ENCODE measurements at places on chromosomes 4 and X.
A peak's percentile ranks its signal among the peaks of the same experiment; 100 is the strongest.

- no peak for DNase-seq
Observed at GRCh38 chr4:57144466-57144865, 34.3 kb upstream of the IGFBP7 start.

- no peak for DNase-seq
Observed at GRCh38 chr4:122661176-122662160, 40.6 kb upstream of the IL21 start.

DNA sequence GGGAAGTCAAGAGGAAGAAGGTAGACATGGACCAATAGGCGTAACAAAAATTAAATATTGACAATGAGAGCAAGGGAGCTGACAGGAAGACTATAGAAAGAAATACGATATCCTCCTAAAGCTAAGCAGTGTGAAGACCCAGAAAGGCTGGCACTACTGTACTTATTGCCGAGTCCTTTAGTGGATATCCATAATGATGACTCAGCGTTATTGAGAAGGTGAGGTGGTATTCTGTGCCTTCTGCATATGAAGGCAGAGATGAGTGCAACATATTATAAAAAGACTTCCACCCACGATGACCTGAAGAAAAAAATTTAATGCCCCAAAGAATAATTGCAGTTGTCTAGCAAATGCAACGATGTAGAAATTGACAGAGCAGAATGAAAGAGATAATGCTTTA lies 13.0 kb upstream of the MCF2 start:
- no peak for DNase-seq

DNA sequence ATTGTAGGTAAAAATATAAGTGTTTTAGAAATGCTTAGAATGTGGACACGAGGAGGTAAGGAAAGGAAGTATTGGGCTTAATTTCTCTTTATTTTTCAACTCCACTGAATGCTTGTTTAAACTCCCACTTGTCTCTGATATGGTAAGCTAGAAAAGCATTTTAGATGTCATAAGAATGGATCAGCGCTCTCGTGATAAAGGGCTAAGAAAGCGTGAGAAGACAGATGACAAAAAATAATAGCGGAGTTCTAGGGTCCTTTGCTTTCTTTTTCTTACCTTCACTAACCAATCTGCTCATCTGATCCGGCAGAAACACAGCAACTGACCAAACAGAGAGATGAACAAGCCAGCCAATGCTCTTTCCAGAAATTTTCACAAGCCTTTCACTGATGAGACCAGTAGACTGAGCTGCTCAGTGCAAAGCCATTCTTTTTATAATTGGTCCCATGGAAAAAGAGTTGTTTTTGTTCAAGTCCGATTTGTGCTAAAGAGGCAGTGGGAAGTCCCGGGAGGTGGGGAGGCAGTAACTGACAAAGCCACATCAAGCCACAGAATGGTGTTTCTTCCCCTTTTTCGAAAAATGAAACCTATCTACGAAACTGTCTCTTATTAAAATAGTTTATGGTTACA lies at the start of gene TASL:
TASL (minus strand) TSS at position 405 of the 630 bp plus-strand sequence. CDS start 17,411 bp downstream, outside the sequence.
- no peak for DNase-seq

DNA sequence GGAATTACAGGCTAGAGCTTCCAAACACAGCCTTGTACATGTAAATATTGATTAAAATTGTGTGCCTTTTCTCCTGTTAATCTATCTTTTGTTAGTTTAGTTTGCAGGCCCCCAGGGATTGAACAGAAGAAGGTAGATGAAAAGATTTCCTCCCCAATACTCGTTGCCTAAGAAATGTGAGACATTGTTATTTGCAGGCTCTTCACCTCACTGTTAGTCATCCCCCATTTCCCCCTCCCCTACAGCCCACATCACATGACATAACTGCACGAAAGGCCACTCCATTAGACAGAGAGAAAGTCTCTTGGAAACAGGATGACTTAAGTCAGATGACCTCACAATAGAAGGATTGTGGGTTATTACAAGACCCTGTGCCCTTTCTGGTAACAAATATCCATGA lies 13.3 kb upstream of the MID1 start:
- DNase-seq: peak; percentile 17

DNA sequence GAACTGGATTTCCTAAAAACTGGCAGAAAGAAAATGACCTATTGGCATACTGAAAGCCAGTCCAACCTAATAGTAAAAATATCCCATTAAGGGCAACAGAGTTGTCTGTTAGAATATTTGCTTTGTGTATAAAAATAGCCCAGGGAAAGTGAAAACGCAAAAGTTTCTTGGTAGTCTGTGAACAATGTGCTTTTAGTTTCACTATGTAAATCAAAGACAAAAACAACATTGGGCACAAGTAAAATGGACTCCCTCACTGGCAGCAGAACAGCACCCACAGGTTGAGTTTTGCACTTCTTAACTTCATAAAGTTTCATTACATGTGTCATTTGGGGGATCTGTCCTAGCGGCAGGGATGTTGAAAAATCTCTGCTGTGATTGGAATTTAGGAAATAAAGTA lies 4.3 kb upstream of the FGG start:
- DNase-seq: no peak

DNA sequence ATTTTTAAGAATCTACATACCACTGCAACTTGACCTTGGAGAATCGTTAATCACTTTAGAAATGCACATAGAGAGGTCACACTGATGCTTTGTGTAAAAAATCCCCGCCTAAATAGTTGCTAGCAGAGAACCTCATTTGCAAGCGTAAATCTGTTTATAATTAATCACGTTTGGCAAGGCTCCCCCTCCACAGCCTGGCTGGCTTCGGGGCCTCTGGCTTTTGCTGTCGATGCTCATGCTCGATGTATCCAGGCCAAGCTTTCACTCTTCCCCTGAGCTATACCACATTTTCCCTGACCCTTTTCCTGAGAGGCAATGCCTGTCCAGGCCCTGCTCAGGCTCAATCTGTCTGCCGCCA lies 23.4 kb downstream of the CYTL1 start:
- DNase-seq: no peak

DNA sequence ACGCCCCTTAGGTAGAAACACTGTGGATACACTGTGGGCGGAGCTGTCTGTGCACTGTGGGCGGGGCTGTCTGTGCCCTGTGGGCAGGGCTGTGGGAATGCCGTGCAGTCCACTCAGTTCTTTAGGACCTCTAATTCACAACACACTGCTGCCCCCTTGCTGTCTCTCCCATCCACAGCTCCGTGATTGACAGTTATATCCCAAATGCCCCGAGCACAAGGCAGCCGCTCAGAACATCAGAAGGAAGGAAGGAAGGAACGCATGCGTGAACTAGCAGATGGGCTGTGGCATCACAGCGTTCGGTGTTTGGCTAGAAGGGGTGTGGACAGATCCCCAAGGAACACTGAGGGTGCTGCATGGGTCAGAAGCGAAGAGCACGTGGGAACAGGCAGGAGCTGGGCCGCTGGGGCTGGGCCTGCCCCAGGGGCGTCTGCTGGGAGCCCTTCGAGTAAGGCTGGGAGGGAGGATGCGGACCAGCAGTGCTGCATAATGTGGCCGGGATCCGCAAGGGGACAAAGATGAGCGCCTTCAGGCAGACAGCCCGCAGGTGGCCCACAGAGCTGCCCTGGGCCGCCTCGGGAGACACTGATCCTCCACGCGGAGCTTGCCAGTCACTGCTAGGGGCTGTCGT lies 29.8 kb downstream of the ACOX3 start:
- DNase-seq: peak; percentile 89

DNA sequence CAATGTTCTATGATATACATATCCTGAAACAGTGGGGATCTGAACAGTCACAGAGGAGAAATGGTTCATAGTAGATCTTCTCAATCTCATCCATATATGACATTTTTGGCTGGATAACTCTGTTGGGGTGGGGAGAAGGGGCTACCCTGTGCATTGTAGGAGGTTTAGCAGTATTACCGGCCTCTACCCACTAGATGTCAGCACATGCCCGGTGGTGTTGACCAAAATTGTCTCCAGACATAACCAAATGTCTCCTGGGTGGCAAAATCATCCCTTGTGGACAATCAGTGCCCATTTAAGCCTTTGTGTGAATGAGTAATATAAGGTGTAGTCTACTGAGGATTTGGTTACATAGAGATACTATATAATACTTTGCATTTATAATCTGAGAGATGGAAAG lies 89.9 kb downstream of the PLS3 start:
- DNase-seq: peak; percentile 38

GRCh38 chr4:174119830-174120229 lies 163.6 kb downstream of the FBXO8 start:
- no peak for DNase-seq

DNA sequence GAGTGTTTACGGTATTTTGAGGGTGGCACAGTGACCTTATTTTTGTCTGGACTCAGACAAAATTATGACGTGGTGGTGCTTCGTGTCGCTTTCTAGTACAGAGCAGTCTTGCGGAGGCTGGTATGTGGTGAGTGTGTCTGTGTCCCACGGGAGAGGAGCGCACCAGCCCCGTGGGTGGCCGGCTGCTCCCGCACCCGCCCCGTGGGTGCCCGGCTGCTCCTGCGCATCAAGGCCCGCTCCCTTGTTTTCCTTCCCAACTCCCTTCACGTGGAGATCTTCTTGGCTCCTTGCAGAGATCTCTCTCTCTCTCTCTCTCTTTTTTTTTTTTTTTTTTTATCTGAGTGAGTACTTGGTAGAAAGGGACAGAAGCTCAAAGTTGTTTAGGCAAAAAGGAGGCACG lies 12.2 kb upstream of the FAM149A start:
- DNase-seq: no peak

GRCh38 chr4:38470735-38471262 lies 193.2 kb upstream of the KLF3 start:
- DNase-seq: no peak

DNA sequence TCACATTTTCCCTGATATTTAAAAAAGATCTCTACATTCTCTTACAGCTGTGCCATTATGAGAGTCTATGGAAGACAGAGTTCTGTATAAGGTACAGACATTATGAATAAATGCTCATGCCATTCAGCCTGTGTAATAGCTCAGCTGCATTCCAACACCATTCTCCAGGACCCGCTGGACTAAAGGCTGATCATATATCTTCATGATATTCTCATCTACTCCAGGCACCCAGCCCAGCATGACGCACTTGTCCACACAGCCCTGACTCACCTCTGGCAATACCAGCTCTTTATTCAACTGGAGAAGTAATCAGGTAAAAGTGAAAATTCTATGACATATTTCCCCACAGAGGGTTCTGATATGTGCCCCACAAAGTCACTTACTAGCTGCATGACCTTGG lies 437.5 kb upstream of the FGF16 start:
- DNase-seq: no peak

DNA sequence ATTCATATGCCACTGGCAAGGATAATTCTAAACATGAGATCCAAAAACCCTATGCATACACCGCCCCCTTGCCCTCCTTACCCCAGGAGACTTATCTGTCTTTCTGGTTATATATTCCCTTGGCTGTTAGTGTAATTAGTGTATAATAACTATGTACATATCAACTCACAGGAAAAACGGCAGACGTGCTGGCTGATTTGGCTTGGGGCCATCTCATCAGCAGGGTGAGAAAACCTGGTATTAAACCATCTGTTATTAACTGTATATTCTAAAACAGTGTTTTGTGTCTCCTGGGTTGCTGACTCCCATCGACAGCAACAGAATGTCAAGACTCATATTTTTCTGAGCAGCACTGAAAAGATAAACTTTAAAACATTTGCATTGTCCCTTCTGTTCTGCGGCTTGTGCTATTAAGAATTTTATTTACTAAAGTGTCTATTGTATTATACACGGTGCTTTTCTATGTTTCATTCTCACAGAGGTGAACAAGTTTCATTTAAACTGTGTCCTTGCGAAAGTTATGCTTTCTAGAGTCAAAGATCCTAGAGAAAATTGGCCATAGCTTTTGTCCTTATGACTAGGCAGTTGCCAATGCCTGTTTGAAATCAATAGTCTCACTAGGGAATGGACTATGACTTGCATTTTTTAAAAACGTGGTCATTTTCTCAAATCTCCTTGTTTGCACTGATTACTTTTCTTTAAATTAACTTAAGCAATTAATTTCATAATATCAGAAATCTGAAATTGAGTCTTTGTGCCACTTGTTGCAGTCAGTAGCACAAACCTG lies 211.5 kb upstream of the MID1 start:
- DNase-seq: peak; percentile 15

GRCh38 chr4:26803211-26803861 lies 57.3 kb upstream of the STIM2 start:
- DNase-seq: no peak

- no peak for DNase-seq
Observed at GRCh38 chrX:41412261-41413081, 34.7 kb upstream of the NYX start.

GRCh38 chrX:123859409-123859845 lies 426 bp upstream of the XIAP start:
- peak; percentile 65 for DNase-seq

- no peak for DNase-seq
Observed at GRCh38 chr4:128917781-128918180, 108.3 kb downstream of the JADE1 start.

GRCh38 chrX:140975472-140975871 lies 26.9 kb upstream of the SPANXB1 start:
- DNase-seq: no peak

All from glutamatergic neuron (in vitro differentiated cells).